ENCODE measurements at places on chromosomes 4 and X.
A peak's percentile ranks its signal among the peaks of the same experiment; 100 is the strongest.

DNA sequence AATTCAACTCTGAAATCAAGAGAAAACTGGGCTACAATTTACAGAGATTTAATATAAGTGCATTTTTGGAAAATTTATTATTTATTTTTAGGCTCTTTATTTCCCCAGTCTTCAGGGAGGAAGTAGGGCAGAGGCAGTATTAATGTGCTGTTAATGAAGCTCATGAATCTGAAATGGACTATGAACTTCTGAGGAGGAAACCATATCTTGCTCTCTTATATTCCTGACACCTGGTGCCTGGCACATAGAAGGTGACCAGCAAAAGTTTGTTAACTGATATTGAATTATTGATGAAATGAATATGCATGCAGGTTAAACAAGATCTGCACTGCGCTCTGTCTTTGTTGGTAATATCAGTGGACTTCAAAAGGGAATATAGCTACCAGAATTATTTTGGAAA is 55.1 kb downstream of the UGT8 start:
- DNase-seq: no peak

GRCh38 chr4:38665551-38666411 is 1.8 kb downstream of the KLF3 start:
- no peak for DNase-seq

DNA sequence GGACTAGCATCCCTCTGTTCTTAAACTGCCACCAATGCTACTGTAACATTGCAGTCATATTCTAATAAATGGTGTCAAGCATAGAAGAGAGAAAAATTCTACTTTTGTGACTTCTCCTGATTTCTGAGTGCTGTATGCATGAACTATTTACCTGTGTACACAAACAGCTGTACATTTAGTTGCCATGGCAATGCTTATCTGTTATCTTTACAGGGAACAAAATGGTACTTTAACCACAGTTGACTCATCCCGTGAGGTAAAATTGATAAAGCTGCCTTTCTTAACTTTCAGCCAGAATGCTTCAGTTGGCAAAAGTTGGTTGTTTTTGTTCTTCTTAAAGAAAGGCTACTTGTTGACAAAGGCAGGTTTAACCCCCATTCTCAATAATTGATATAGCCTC is 587.5 kb upstream of the MAGEB2 start:
- no peak for DNase-seq

DNA sequence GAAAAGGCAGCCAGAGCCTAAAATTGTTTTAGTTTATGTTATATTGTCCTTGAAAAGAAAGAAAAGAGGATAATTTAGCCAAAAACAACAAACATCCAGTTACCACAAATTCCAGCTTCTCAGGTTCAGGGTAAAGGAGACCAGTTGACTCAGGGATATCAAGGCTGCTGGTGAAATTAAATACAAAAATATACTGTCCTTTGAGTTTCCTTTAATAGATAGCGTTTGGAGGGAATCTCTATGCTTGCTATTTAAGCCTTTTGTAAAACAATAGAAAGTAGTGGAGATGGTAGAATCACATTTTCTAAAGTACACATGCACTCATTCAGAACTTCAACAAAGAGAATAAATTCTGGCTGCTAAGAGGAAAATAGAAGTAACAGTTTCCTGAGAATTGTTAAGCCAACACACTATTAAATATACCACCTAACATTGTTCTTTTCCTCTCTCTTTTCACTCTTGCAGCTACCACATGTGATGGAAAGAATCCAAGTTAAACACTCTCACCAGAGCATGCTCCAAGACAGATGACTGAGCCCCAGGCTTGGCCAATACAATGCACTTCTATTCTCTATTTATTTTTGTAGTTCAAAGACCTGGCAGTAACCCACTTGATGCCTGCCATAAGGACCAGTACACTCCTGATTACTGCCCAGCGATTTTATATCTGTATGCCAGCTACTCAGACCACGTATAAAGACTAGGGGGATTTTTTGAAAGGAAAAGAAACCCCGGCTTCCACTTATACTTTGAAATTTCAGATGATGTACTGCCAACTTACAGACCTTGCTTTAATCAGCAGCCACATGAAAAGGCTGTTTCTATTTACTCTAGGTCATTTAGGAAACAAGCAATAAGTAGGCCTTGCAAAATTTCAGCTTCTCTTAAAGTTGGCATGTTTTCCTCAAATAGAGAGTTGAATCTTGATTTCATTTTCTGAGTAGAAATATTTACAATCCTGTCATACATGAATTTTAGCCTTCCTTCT is 756.9 kb downstream of the FAT4 start:
- no peak for DNase-seq

- peak; percentile 19 for DNase-seq
These were observed 755 bp downstream of the ANKRD17 start for GRCh38 chr4:73257651-73258435.

DNA sequence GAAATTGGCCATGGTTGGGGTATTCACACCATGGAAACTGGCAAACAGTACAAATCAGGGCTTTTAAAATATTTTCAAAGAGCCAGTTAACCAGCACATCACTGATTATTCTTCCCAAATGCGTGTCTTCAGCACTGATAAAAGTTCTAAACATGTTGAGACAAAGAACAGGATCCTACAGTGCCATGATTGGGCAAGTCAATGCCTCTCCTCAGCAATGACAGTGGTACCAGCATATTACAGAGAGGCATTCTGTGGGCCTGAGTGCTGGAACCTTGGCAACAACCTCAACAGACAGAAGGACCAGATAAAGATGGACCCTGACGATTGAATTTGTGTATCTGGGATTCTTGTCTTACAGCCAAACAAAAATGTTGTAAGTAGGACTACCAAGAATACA is 108.9 kb downstream of the EFHC2 start:
- DNase-seq: no peak

DNA sequence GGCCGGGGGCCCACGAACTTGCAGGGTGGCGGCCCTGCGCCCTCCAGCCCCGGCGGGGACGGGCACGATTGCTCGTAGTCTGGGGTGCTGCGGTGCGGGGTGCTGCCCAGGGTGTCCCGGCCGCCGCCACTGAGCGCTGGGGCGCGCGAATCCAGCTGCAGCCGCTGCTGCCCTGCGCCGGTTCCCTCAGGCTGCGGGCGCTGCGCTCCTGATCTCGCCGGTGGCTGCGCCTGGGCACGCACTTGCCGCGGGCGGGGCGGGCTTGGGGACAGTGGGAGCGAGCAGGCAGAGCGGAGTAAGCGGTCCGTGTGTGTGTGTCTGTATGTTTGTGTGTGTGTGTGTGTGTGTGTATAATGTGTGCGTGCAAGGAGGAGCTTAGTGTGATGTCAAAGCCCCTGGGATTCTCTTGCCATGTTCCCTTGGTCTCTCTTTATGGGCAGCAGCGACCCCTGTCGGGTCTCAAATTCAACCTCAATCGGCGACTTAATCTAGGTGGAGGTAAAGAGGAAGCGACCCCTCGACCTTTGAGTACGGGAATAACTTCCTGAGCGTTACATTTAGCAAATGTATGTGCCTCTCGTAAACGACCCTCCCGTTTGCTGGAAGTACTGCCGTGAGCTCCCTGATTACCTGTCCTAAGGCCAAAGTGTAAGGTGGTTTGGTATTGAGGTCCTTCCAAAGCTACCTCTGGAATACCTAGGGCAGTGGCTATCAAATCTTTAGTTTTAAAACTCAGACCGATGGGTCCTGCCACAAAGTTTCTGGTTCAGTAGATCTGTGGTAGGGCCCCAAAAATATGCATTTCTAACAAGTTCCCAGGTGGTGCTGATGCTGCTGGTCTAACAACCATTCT is at the start of gene RNF150:
TSS of gene RNF150 (minus strand) at position 324 of the 853 bp plus-strand sequence.
- DNase-seq: peak; percentile 23

DNA sequence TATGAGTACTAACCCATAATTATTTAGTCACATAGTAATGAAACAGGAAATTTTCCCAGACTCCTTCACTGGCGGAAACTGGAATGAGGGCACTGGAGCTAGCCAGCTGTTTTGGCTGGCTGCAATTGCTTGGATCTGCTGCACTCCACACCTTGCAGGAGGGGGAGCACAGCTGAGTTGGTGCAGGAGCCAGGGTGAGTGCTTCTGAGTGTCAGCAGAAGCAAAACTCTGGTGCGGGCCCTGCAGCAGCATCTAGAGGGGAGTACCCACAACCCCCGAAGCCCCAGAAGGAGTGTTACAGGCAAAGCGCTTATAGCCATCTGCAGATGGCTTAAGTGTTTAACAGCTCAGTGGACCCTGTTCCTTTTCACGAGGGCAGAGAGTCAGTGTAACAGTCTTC is 96.1 kb downstream of the RPA4 start:
- no peak for DNase-seq

DNA sequence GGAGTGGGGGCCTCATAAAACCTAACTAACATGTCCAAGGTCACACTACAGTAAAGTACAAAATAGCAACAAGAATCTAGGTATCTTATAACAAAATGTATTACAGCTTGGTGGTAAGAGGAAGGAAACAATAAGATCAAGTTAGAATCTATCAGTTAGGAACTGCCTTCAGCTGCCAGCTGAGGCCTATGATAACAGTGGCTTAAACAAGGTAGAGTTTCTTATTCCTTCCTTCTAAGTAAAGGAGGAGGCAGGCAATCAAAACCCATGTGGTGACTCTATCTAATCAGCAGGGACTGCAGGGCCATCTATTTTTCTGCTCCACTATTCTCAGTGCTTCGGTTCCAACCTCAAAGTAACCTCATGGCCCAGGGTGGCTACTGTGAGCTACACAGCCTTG is 10.9 kb downstream of the SH3D19 start:
- DNase-seq: no peak

DNA sequence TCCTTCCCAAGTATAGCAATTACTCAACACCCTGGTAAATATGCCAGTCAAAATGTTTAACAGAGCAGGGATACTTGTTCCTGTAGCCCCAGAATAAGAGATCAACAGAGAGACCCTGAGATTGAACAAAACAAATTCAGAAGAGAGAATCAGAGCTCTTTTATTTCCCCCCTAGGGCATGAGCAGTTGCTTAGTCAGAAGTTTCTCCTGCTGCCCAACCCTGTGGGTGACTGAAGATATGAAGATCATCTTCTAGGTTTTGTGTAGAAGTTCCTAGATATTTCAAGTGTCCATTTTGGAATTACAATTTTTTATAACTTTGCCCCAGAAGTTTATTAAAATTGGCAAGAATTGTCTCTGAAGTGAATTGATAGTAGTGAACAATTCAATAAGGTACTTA is 59.1 kb upstream of the RXFP1 start:
- DNase-seq: no peak

DNA sequence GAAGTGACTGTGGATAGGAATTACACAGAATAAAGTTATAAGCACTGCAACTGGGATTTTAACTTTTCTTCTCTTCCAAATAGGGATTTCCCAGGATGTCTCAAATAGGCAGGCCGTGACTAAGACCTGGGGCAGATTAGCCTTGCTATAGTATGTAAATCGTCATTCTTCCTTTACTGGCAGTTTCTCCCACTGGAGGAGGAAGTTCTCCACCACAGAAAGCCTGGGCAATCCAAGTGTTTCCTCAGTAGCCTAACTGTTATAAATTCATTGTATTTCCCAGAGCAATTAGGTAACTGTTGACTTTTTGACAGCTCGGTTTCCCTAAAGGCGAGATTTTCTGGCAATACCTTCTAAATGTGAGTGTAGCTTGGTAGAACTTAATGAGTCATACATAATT is at the start of gene TNIP3:
TSS of gene TNIP3 (minus strand) at position 31 of the 400 bp plus-strand sequence. CDS start 196 bp downstream, outside the sequence.
- DNase-seq: no peak

GRCh38 chr4:166078383-166078782 is 205.3 kb downstream of the TLL1 start:
- no peak for DNase-seq

DNA sequence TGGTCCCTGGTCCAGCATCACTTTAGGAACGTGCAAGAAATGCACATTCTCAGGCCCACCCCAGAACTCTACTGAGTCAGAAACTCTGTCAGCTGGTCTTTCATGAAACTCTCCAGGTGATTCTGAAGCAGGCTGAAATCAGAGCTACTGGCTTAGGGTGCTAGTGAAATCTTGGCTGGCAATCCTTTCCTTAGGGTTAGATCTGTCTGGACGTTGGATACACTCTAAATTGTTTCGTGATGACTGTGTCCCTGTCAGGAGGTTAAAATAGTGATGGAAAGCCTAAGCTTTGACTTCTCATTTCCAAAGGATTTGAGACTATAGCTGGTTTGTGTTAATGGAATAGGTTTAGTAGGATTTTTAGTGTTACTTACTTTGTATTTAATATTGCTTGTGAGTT is 99.1 kb downstream of the ARHGAP10 start:
- DNase-seq: no peak

DNA sequence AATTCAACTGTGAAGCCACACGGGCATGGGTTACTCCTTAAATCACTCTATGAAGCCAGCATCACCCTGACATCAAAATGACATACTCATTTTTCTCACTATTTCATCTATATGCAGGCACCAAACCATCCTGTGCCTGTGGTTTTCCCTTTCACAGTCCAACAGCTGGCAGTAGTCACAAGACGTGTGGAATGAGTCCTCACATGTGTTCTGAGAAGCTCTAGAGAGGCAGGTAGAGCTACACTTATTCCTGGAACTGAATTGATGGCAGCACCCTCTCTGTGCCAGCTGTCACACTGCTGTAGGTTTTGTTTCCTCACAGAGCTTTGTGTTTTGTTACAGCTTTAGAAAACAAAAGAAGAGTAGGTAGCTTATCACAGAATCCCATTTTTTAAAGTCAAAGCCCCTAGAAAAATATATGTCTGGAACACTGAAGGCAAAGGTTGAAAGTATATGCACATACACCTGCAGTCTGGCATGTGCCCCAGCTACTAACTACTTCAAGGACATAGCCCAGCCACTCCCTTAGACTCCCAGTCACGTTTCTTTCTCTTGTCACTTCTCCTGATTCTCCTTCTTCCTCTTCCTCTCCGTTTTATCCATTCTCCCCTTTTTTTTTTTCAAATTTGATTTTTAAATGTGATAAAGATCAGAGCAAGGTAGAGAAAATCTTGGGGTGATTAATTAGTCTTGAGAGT is 107.1 kb downstream of the ANXA10 start:
- no peak for DNase-seq

GRCh38 chr4:158741326-158742021 is 18.3 kb upstream of the PPID start:
- DNase-seq: no peak

DNA sequence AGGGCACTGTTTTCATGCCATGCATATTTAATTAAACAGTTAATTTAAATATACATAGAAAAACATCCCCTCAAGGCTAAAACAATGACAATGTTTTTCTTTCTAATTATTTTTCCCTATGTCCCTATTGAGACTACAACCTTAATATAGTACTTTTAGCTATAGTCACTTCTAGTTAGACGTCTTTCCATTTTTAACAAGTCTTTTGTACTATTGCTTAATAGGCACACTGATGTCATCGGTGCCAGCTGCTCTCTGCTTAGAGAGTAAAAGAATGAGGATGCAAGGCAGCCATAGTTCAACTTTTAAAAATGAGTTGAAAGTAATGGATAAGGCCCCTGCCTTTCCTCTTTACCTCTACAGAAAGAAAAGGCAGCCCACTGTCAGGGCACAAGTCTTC is 191.1 kb downstream of the KCTD8 start:
- DNase-seq: no peak

GRCh38 chr4:140569307-140569638 is 512 bp upstream of the UCP1 start:
- no peak for DNase-seq

- no peak for DNase-seq
These were observed 22.6 kb downstream of the ADAMTS3 start for GRCh38 chr4:72546456-72546855.

All from activated naive CD4-positive, alpha-beta T cell treated with Interleukin-2 at 50 U/mL for 16 hours (primary cell).